ENCODE measurements at places on chromosomes 1 and 21. TPM values are rescaled to one million over a fixed set of nuclear protein-coding genes. Genes with fewer than 3 reads are reported as not detected.

Gene TTC13
- total RNA-seq, result 9.0 TPM

Gene TFAP2E
- 0.19 TPM for total RNA-seq

Gene SERTAD4
- 0.19 TPM for total RNA-seq

Gene ADAMTSL4
- total RNA-seq, result 3.4 TPM

Gene FNDC5
- total RNA-seq, result 0.82 TPM

Gene IL12RB2
- total RNA-seq, result 4.4 TPM

Gene F13B
- not detected for total RNA-seq

Gene CELA2A
- 1,553 TPM for total RNA-seq

Gene PUM1
- total RNA-seq, result 75.8 TPM

Gene LRRIQ3
- total RNA-seq, result 0.69 TPM

Gene MYOC
- total RNA-seq, result 2.3 TPM

Gene RGS16
- total RNA-seq, result 2.2 TPM

Gene CNR2
- total RNA-seq, result not detected

Gene COL6A1
- total RNA-seq, result 101 TPM

Gene SV2A
- 2.5 TPM for total RNA-seq

Gene PEX10
- total RNA-seq, result 10.3 TPM

Gene FAM72A
- not detected for total RNA-seq

Gene ORC1
- 0.09 TPM for total RNA-seq

Gene C4BPA
- 8.6 TPM for total RNA-seq

Gene C8B
- total RNA-seq, result 0.22 TPM

Gene OR2T35
- total RNA-seq, result not detected

Gene TTLL7
- total RNA-seq, result 22.4 TPM

Gene PCSK9
- 0.95 TPM for total RNA-seq

Gene KPNA6
- total RNA-seq, result 29.5 TPM
